GM19239 (cell line): ENCODE measurements at places on chromosomes 13 and 19.

GRCh38 chr13:93727211-93728141, 500.9 kb downstream of the GPC6 start:
- no peak for DNase-seq

DNA sequence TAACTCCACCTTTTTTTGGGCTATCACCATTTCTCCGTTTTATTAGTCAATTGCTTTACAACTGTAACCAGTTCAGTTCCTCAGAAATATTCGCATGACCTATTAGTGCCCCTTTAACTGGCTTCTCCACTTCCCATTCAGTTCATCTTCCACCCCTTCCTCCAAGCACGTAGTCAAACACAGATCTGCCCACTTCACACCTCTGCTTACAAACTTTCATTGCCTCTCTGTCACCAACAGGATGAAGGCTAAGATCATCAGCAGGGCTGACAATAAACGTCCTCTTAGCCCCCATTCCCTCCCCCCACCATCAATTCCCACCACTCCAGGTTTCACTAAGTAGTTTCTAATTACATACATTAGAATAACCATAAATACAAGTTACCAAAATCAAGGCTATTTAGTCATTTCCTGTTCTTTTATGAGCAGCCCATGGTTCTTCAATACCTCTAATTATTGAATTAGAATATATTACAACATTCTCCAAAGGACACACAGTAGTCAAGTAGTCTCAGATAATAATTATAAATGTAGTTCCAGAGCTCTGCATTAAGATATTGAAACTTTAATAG, 95.7 kb downstream of the SPRY2 start:
- no peak for DNase-seq

DNA sequence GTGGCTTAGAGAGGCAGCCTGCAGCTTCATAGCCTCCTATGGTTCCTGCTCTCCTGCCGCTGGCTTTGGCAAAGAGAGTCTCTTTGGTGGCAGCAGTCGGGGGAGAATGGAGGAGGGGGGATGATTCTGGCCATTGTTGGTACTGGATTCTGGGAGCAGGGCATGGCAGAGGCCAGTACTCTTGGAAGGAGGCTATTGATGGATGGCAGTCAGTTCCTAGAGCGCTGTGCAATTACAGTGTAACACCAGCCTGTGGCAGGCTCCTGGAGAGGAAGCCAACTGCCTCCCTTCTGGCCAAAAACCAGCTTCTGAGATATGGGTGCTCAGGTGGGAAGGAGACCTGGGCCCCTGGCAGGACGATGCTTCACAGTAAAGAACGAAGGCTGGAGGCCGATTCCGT, 47.9 kb upstream of the TMTC4 start:
- no peak for DNase-seq

DNA sequence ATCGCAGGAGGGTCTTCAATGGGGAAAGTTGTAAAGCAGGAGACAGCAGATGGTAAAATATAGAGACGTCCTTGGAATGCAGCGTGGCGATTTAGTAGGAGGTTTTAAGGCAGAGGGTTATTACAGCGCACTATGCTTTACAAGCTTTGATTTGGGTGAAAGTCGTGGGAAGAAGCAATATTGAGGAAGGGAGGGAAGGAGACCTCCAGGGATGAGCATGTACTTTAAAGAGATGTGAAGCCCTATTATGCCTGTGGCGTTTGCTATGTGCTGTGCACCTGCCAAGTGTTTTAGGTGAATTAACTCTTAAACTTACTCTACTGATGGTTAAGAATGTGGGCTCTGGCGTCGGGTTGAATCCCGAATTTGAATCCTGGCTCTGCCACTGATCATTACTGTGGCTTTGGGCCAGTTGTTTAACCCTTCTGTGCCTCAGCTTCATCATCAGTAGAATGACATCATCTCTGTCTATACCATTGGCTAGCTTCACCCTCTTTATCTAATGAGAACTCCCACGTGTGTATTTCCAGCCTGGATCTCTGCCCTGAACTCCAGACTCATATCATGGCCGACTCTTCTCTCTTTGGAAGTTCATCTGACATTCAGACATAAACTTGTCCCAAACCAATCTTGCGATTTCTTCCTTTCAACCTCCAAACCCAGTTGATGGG, 583 bp downstream of the CCDC61 start:
- DNase-seq = no peak

GRCh38 chr19:2117215-2117960, 20.7 kb downstream of the IZUMO4 start:
- no peak for DNase-seq
